ENCODE measurements at places on chromosomes 5 and 9.

- DNase-seq, result no peak
Observed at GRCh38 chr9:121542025-121542424, 42.4 kb upstream of the GGTA1 start.

- DNase-seq, result no peak
Observed at GRCh38 chr5:3596261-3596825, 711 bp downstream of the IRX1 start.

DNA sequence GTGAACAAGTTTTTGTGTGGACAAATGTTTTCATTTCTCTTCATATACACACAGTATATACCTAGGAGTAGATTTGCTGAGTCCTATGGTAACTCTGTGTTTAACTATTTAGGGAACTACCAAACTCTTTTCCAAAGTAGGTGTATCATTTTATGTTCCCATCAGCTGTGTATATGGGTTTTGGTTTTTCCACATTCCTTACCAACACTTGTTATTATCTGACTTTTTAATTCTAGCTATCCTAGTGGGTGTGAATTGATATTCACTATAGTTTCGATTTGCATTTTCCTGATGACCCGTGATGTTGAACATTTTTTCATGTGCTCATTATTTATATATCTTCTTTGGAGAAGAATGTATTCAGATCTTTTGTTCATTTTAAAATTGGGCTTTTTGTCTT, 3.7 kb downstream of the RGS3 start:
- DNase-seq, result no peak

- no peak for DNase-seq
Observed at GRCh38 chr5:73789851-73790281, 163.9 kb downstream of the ARHGEF28 start.

DNA sequence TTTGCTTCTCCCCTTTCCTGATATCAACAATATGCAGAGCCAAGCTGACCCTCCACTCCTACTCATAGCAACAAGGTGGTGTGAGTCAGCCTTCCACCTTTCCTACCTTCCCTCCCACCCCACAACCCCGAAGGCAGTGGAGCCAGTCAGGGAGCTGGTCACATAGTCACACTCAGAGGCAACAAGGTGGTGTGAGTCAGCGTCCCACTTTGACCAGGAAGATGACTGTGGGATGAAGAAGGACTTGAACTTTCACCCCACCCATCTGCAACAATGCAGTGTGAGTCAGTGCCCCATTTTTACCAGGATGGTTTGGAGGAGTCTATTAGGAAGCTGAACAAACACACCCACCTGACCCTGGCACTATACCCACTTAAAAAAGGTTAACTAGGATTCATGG, 30.1 kb upstream of the ZNF782 start:
- DNase-seq, result no peak
